ENCODE measurements at places on chromosomes 5 and 9. TPM values are rescaled to one million over a fixed set of nuclear protein-coding genes. Genes with fewer than 3 reads are reported as not detected.

DNA sequence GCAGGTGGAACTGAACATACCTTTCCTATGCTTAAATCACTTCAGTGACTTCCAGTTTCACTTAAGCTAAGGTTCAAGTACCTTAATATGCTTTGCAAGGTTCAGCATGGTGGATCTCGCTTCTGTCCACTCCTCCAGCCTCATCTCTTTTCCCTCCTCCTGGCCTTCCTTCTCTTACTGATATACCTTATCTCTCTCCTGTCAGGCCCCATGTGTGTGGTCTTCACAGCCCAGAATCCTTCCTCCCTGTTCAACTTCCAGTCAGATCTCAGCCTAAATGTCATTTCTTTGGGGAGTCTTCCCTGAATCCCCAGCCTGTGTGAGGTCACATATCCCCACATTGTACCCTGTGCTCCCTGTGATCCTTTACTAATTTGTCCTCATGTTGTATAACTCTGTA is 87.7 kb downstream of the ANGPTL2 start:
- DNase-seq: no peak

The ARHGEF28 gene
- total RNA-seq: 3.5 TPM

The TOPORS gene
- total RNA-seq: 9.4 TPM

DNA sequence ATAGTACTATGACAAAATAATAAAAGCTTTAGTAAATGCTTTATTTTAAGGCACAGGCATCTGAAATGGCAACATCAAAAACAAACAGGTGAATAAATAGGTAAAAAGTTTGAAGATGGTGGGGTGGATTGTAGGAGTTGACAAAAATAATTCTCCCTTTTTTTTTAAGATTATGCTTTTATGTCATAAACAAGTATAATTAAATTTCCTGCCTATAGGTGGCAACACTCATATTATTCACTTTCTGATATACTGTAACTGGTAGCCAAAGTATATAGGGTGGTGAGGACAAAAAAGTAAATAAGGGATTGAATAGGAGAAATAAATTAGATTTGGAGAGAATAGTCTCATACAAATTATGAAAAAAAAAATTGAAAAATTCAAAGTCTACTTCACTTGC is 120.0 kb upstream of the ACOT12 start:
- DNase-seq: no peak

GRCh38 chr5:6675784-6676491 is 37.3 kb upstream of the TENT4A start:
- no peak for DNase-seq

GRCh38 chr5:102600964-102601363 is 102.2 kb upstream of the SLCO6A1 start:
- DNase-seq: no peak

DNA sequence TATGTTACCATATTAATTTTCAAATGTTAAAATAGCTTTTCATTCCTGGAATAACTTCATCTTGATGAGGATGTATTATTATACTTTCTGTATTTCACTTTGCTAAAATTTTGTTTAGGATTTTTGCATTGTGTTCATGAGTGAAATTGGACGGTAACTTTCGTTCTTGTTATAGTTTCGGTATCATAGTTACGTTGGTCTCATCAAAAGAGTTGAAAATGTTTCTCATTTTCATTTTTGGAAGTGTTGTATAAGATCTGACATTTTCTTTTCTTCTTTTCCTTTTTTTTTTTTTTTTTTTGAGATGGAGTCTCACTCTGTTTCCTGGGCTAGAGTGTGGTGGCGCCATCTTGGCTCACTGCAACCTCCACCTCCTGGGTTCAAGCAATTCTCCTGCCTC is 20.0 kb downstream of the PRRT1B start:
- DNase-seq: no peak

DNA sequence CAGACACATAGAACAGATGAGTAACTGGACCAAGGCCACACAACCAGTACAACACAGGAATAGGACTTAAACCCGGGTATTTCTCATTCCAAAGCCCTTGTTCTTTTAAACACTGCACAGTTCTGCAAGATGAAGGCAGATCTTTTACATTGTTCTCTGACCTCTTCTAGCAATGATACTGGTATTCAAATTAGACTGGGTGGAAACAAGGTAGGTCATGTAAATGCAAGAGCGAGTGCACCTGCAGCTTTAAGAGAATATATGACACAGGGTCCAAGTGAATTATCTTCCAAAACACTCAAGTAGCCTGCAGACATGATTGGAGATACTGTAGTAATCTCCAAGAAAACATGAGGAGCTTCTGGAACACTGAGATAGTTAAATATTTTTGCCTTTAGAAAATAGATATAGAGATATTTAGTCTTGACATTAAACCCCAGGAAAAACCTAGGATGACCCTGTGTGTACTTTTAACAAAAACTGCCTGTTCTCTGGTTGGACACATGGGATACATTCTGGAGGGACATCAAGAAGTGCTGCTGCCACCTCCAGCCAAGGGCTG is 130.6 kb upstream of the EPB41L4A start:
- no peak for DNase-seq

- no peak for DNase-seq
Observed at GRCh38 chr9:132935026-132935425, 9.4 kb downstream of the TSC1 start.

DNA sequence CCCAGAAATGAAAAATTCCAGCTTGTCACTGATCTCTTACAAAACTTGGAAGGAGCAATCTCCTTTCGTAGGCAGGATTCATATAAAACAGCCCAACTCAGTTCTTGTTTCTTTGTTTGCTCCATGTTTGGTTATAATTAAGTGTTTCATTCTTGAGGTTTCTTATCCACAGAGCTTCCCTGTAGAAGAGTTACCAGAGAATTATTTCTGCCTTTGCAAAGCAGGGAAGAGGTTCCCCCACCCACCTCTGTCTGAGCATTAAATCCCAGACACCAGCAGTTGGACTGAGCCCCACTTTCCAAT is 34.1 kb upstream of the RAI14 start:
- no peak for DNase-seq

GRCh38 chr9:114677418-114677817 is 4.6 kb downstream of the TEX48 start:
- no peak for DNase-seq

GRCh38 chr5:76438025-76438424 is 34.9 kb downstream of the IQGAP2 start:
- DNase-seq: no peak

DNA sequence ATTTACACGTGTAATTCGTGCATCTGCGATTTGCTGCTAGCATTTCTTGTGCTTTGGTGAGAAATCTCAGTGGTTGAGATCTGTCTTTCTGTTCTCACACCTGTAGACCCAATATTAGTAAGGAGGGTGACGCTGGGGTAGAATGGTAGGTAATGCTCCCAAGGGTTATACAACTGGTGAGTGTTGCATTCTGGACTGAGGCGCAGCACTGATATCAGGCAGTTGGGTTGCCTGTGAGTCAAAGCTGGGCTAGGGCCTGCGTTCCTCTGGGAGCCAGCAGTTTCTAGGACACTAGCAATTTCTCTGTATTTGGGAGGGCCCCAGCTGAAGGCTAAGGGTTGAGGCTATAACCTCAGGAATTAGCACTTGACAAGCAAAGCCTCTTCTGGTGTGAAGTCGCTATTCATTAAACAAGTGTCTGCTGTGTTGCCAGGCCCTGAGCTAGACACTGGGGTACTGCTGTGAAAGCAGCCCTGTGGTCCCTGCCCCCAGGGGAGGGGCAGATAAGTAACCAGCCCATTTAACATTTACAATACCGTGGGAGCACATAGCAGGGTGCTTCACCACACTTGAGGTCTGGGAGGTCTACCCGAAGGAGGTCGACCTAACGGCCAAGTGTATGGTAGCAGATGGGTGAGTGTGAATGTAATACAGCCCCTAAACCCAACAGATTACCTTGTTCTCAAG is 28.7 kb downstream of the LARP1 start:
- peak; percentile 58 for DNase-seq

- no peak for DNase-seq
Observed at GRCh38 chr9:76044266-76044819, 153.9 kb downstream of the PCSK5 start.

DNA sequence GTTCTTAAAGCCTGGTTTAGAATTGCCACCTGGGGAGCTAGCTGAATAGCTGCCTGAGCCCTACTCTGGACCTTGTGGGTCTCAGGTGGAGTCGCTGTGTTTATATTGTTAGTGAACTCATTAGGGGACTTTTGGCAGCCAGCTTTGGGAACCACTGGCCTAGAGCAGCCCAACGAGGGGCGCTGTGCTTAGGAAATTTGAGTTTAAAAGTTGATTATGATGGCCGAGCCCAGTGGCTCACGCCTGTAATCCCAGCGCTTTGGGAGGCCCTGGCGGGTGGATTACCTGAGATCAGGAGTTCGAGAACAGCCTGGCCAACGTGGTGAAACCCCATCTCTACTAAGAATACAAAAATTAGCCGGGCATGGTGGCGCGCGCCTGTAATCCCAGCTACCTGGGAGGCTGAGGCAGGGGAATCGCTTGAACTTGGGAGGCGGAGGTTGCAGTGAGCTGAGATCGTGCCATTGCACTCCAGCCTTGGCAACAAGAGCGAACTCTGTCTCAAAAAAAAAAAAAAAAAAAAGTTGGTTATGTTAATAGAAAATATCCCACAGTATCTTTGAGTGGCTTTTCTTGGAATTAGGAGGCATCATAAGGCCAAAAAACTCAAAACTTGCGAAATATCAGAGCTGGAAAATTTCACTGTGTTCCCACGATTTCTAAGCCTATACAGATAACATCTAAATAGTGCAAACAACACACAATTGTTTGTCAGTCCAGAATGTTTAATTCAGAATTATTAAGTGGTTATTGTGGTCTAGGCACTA is 809 bp downstream of the MCCC2 start:
- peak; percentile 31 for DNase-seq

The RELL2 gene
- 0.55 TPM for total RNA-seq

- DNase-seq: peak; percentile 83
Observed at GRCh38 chr5:148965511-148966265, 97.2 kb downstream of the SH3TC2 start.

GRCh38 chr5:83368319-83368718 is 103.2 kb upstream of the VCAN start:
- DNase-seq: no peak

The EGFLAM gene
- 7.7 TPM for total RNA-seq

The SNCAIP gene
- total RNA-seq: 1.7 TPM

The PRR7 gene
- total RNA-seq: 0.40 TPM

The RAB24 gene
- total RNA-seq: 21.6 TPM

The MOB3B gene
- total RNA-seq: 1.7 TPM

The SHC3 gene
- 0.59 TPM for total RNA-seq

The WNK2 gene
- 250 TPM for total RNA-seq

The BAAT gene
- not detected for total RNA-seq

The FIBCD1 gene
- total RNA-seq: 0.40 TPM

DNA sequence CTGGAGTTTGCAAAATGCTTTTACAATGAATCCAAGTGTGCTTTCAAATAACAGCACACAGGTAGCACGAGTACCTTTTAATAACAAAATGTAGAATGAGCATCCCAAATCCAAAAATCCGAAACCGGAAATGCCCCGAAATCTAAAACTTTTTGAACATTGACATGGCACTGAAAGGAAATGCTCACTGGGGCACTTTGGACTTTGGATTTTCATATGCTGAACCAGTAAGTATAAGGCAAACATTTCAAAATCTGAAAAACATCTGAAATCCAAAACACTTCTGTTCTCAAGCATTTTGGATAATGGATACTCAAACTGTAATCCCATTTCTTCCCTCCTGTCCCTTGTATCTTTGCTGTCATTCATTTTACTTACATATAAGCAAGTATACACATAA is 50.1 kb downstream of the GCNT4 start:
- DNase-seq: no peak

The SEC61B gene
- 46.7 TPM for total RNA-seq

The FGF18 gene
- 18.5 TPM for total RNA-seq
